Calu3 (cell line): ENCODE measurements at places on chromosomes 11 and 22. TPM values are rescaled to one million over a fixed set of nuclear protein-coding genes. Genes with fewer than 3 reads are reported as not detected.

DNA sequence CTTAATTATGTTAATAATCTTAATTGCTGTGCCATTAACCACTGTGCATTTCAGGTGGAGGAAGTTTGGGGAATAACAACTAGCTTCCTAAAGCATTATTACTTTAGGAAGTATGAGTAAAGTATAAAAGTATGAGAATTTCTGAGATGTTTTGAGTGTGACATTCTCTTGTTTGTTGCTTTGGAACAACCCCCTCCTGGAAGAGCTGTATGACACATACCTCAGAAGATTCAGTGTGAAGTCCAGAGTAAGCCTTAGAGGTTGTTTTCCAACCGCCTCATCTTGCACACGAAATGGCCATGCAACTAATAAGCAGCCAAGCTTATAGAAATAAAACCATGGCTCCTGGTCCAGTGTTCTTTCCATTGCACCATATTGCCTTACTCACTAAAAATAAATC, 21.7 kb downstream of the CCDC81 start:
- no peak for DNase-seq

Gene IRF7
- total RNA-seq = 48.7 and 93.5 TPM in 2 replicates

Gene OR10A3
- total RNA-seq = not detected in 2 replicates

GRCh38 chr11:123143476-123143875, 51.6 kb downstream of the CLMP start:
- DNase-seq = no peak

DNA sequence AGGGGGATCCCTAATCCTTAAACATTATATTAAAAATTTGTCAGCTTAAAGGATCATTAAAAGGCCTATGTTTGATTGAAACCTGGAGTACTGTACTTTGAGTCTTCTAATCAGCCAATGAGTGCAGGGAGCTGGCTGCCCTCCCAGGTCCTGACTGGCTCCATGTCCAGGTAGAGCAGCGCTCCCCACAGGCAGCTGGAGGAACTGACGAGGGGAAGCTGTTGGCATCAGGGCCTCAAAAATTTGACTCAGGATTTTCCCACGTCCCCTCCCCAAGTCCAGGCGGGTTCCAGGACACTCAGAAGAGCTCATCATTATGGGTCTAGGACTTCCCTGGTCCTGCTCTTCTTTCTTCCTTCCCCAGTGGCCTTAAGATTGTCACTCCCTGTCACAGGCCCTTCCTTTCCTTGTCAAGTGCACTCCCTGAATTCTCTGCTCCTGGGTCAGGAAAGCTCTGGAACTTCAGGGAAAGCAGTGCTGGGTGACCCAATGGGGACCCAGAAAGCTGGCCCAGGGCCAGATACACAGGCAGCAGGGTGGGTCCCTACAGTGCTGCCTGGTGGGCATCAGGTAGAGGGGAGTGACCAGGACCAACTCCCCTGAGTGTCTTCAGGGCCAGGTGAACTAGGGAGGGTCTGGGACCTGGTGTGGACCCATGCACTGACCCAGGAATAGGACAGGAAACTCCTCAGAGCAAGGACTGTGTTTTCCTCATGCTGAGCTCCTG, 65.5 kb downstream of the GGTLC2 start:
- no peak for DNase-seq

GRCh38 chr11:44104481-44105294, 9.2 kb downstream of the EXT2 start:
- DNase-seq = no peak

DNA sequence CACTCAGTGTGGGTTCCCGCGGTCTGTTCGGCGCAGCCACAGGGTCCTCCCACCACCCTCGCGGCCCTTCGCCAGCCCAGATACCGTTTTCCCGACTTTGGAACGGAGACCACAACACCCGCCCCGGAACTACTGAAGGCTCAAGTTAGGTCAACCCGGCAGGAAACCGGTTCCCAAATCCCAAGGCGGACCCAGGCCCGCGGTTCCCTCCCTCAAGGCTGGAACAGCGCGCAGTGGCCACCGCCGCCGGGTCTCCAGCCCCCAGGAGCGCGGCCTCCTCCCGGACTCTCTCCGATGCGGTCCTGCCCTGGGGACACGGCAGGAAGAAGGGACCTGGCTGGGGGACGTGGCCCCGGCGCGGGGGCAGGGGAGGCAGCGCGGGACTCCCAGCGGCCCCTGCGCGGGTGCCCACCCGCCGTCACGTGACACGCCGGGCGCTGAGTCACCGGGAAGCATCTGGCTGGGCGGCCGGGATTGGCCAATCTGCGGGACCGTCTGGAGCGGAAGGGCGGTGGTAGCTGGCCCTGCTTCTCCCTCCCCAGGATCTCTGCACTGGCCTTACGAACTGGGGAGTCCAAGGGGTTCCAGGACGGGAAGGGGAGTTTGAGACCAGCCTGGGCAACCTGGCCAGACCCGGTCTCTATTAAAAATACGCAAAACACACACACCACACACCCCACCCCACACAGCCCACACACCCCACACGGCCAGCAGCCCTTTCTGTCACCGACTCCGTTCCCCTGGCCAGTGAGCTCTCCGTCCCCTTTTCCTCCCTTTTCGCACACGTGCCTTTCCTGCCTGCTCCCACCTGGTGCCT, 21.5 kb upstream of the MALAT1 start:
- DNase-seq = peak; percentile 98

Gene GAS2
- 3.8 and 3.9 TPM in 2 replicates for total RNA-seq

GRCh38 chr11:12175694-12176241, 65.4 kb downstream of the MICAL2 start:
- no peak for DNase-seq

- no peak for DNase-seq
These were observed 21.3 kb upstream of the TSKU start for GRCh38 chr11:76761718-76762355.

Gene ASCL2
- total RNA-seq = not detected in 2 replicates

- peak; percentile 43 for DNase-seq
These were observed 24.2 kb downstream of the CD44 start for GRCh38 chr11:35163209-35163608.

GRCh38 chr11:36475192-36475591, 34.9 kb downstream of the TRAF6 start:
- no peak for DNase-seq

Gene PANX2
- 1.6 and 2.0 TPM in 2 replicates for total RNA-seq

DNA sequence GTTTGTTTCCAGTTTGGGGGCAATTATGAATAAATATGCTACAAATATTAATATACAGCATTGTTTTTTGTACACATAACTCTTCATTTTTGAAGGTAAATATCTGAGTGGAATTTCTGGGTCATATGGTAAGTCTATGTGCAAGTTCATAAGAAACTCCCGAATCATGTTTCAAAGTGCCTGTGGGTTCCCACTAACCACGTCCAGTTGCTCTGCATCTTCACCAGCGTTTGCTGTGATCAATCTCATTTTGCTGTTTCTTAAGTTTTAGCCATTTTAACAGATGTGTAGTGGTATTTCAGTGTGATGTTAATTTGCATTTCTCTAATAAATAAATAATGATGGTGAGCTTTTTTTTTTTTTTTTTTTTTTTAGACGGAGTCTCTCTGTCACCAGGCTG, 14.2 kb upstream of the CSRP3 start:
- DNase-seq = no peak

GRCh38 chr11:76159983-76160661, 46.2 kb downstream of the WNT11 start:
- no peak for DNase-seq

Gene CFAP300
- total RNA-seq = 2.9 and 4.6 TPM in 2 replicates

DNA sequence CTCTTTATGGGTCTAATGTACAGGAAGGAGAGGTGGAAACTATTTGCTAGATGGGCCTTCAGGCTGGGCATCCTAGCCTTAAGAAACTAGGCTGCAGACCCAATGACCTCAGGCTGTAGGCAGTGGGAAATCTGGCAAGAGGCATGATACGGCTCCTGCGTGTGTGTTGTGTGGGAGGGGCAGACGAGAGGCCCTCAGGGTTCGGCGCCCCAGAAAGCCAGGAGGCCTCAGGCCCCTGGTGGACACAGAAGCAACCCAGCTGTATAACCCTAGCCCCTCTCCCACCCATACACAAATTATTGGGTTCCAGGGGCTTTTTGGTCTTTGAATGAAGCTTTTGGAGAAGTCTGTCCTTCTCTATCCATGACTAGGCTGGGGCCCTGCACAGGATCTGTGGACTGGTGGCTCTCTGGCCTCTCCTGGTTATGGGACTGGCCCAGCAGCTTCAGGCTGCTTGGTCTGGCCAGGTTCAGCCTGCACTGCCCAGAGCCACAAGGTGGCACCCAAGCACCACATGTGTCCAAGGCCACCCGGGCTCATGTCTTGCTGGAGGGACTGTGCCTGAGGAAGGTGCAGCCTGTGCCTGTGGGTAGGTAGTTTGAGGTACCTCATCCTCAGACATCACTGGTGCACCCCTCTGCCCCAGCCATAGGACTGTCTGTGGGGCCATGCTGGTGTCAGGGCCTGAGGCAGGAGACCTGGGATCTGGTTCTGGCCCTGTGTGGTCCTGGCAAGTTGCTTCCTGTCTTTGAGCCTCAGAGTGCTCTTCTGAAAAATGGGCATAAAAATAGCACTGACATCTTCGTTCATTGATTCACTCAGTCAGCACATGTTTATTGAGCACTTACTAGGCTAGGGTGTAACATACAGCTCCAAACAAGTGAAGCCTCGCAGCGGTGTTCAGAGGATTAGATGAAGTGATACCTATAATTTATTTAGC, 87.5 kb downstream of the RRM1 start:
- peak; percentile 83 for DNase-seq

DNA sequence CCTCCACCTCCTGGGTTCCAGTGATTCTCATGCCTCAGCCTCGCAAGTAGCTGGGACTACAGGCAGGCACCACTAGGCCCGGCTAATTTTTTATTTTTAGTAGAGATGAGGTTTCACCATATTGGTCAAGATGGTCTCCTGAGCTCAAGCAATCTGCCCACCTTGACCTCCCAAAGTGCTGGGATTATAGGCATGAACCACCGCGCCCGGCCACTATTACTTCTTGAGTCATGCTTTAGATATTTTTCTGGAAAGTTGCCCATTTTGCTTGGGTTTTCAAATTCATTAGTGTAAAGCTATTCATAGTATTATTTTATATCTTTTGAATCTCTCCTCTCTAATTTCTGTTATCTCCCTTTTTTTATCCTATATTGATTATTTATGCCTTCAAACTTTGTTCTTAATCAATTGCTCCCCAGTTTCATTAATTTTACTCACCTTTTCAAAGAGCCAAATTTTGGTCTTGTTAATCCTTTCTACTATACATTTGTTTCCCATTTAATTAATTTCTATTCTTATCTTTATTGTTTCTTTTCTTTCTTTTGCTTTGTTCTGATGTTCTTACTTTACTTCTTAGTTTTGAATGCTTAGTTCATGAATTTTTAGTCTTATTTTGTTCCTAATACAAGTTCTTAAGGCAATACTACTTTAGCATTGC, 10.3 kb upstream of the RAC2 start:
- DNase-seq = peak; percentile 41

GRCh38 chr11:119905162-119905561, 176.2 kb upstream of the NECTIN1 start:
- no peak for DNase-seq

DNA sequence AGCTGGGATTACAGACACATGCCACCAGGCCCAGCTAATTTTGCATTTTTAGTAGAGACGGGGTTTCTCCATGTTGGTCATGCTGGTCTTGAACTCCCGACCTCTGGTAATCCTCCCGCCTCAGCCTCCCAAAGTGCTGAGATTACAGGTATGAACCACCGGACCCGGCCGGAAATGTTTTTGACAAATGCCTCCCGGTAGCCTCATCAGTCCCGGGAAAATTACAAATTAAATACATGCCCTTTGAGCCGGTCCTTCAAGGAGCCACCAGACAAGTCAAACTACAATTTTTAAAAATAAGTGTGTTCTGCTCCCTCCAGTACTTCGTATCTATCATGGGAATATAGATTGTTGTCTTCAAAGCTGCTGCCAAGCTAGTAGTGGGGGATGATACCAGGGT, 17.5 kb downstream of the WBP2NL start:
- no peak for DNase-seq

GRCh38 chr22:45769569-45770210, 98.1 kb downstream of the ATXN10 start:
- no peak for DNase-seq
